Activated naive CD4-positive, alpha-beta T cell treated with Interleukin-2 at 50 U/mL for 16 hours (primary cell): ENCODE measurements at places on chromosomes 5 and 9.

- DNase-seq: no peak
Observed at GRCh38 chr5:51433052-51433710, 49.9 kb downstream of the ISL1 start.

DNA sequence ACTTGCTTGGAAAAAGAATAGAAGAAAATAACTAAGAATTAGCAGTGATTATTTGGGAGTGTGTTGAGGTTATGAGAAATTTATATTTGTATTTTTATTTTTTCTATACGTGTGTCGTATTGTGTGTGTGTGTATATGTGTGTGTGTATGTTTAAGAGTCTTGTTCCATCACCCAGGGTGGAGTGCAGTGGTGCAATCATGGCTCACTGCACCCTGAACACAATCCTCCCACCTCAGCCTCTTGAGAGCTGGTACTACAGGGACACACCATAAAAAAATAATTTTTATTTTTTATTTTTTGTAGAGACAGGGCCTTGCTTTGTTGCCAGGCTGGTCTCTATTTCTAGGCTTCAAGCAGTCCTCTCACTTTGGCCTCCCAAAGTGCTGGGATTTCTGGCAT lies 643.8 kb downstream of the PDE4D start:
- DNase-seq: no peak

GRCh38 chr9:20659474-20659967 lies 24.5 kb upstream of the FOCAD start:
- DNase-seq: no peak

GRCh38 chr5:170655476-170655875 lies 128.0 kb upstream of the GABRP start:
- DNase-seq: no peak

GRCh38 chr5:157471709-157472108 lies 11.7 kb downstream of the NIPAL4 start:
- peak; percentile 18 for DNase-seq

DNA sequence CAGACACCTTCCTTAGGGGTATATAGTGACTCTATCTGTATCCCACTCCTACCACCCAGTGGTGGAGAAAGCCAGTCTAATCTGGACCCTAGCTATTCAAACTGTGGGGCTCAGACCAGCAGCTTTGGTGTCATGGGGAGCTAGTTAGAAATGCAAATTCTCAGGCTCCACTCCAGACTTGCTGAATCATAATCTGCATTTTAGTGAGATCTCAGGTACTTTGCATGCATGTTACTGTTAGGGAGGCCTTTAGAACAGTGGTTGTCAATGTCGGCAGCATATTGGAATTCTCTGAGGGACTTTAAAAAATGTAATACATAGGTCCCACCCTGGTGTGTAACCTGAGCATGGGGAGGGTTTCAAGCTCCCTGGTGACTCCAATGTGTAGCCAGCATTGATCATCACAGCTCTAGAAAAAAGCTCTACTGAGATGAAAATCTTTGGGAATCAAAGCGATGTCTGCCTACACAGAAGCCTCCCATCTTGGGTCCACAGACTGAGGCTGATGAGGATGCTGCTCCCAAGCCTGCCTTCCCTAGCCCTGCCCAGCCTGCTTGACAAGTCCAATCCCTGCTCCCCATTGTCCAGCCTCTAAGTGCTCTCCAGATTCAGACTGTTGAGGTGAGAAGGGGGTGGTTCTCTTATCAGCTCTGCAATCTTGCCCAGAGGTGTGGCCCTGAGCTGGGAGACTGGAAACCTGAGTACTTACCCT lies 11.9 kb upstream of the GM2A start:
- no peak for DNase-seq

DNA sequence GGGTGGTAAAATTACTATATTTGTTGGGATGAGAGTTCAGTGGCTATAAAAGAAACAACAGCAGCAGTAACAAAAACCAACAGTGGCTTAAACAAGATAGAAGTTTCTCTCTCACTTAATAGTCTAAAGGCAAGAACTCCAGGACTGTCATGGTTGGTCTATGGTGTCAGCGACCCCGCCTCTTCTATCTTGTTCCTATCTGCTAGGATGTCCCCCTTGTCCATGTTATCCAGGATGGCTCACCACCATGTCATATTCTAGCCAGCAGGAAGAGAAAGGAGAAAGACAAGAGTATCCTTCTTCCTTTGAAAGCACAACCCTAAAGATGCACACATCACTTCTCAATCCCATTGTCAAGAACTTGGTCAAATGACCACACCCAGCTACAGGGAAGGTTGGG lies 11.3 kb upstream of the OTP start:
- DNase-seq: no peak

- DNase-seq: no peak
Observed at GRCh38 chr9:117777823-117778222, 73.6 kb downstream of the TLR4 start.

- no peak for DNase-seq
Observed at GRCh38 chr9:129324808-129325502, 146.9 kb upstream of the IER5L start.

- no peak for DNase-seq
Observed at GRCh38 chr5:110104060-110104725, 414.5 kb downstream of the MAN2A1 start.

DNA sequence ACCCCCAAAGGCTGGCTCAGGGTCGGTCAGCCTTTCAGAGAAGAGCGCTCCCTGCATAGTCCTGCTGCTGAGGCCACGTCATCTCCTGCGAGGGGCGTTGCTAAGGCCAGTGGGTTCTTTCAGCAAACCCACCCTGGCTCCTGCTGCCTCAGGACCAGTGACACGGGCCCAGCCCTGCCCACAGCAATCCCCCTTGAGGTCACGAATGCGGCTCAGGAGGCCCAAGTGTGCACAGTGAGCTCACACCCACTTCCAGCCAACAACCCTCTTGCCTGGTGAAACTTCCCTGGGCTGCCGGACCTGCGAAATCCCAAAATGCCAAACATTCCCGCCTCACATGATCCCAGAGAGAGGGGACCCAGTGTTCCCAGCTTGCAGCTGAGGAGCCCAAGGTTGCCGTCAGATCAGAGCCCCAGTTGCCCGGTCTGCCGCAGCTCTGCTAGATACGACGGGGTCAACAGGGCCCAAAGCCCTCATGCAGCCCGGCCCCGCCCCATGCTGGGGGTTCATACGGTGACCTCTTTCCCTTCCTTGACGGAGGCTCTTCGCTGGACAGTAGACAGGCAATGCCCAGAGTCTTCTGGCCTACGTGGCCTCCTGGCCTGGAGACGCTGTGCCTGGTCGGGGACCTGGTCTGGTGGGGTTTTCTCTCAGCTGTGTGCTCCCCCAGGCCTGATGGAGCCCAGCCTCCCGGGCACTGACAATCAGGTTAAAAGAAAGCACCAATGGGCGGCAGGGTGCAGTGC lies 116.4 kb upstream of the COL5A1 start:
- DNase-seq: no peak

GRCh38 chr9:97847474-97848214 lies 5.4 kb upstream of the FOXE1 start:
- no peak for DNase-seq

GRCh38 chr9:31325778-31326177 lies 1058.7 kb upstream of the ACO1 start:
- DNase-seq: no peak

DNA sequence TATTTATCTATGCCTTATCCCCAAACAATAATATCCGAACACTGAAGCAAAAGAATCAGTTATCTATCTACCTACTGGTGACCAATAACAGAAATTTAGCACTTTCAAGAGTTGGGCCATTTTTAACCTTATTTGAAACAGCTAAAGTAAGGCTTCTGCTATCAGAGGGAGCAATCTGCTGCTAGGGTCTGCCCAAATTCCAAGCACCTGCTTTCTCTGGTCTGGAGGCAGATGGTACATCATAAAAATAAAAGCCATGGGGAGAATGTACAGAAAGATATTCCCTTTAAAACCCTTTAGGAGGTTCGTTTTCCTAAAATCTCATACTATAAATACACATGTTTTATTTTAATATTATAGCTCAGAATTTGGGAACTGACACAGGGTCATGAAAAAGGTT lies 37.7 kb upstream of the ARSB start:
- no peak for DNase-seq

DNA sequence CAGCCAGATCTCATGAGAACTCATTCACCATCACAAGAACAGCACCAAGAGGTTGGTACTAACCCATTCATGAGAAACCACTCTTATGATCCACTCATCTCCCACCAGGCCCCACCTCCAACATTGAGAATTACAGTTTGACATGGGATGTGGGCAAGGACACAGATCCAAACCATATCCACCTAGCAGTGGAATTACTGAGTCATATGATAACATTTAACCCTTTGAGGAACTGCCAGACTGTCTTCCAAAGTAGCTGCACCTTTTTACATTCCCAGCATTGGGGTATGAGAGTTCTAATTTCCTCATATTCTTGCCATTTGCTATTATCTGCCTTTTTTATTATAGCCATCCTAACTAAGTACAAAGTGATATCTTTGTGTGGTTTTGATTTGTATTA lies 51.9 kb downstream of the CTNNA1 start:
- no peak for DNase-seq

DNA sequence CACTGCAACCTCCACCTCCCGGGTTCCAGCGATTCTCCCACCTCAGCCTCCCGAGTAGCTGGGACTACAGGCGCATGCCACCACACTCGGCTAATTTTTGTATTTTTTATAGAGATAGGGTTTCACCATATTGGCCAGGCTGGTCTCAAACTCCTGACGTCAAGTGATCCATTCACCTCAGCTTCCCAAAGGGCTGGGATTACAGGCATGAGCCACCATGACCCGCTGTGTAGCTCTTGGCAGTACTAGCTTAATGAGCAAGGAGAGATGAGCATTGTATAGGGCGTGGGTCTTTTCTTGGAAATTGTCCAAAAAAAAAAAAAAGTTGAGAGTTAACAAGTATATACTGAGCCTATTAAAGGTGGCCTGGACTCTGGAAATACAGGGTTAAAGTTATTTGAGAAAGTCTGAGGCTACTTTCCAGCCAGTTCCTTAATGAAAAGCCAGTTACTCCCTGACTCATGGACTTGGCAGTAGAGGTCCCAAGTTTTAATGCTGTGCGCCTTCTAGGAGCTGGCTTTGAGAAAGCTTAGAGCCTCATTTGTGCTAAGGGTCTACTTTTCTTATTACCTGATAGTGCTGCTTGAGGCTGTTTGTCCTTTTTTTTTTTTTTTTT lies 4.2 kb upstream of the FGF18 start:
- DNase-seq: no peak

GRCh38 chr5:117859176-117859575 lies 1129.2 kb downstream of the DTWD2 start:
- no peak for DNase-seq

DNA sequence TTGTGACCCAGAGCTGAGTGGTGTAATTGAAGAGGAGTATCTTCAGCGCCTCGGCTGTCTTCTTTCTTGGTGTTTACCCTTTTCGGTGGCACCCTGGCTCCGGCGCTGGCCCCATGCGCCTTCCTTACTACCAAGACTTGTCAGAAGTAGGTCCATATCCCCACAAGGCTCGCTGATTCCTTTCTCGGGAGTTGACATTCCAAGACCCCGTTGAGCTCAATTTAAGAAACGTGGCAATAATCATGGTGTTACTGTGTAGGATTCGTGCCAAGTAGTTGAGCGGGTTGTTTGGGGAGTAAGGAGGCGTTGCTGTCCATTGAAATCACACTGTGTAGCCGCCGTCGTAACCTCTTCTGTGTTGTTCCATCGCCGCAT lies 795 bp downstream of the NDUFAF2 start:
- no peak for DNase-seq

GRCh38 chr5:29379619-29380018 lies 1813.9 kb upstream of the CDH6 start:
- DNase-seq: no peak
